ENCODE measurements at places on chromosomes 4 and X.

- no peak for DNase-seq
Observed at GRCh38 chr4:118313098-118313497, 39.7 kb downstream of the PRSS12 start.

DNA sequence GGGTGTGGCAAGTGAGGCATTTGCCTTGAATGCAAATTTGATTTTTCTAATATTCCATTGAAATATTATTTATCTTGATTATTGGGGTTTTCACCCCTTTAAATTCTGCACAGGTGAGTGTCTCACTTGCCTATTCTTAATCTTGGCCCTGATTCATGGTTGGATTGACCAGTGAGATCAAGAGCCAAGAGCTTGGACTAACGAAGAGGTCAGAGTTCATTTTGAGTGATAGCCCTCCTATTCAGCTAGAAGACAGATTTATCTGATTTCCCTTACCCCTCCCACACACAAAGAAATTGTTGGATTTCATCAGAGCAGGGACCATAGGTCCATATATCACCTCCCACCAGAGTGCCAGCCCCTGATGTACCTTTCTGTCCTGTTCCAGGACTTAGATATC, 11.6 kb upstream of the ACOT9 start:
- DNase-seq, result no peak

GRCh38 chr4:30330894-30331652, 389.1 kb upstream of the PCDH7 start:
- no peak for DNase-seq

DNA sequence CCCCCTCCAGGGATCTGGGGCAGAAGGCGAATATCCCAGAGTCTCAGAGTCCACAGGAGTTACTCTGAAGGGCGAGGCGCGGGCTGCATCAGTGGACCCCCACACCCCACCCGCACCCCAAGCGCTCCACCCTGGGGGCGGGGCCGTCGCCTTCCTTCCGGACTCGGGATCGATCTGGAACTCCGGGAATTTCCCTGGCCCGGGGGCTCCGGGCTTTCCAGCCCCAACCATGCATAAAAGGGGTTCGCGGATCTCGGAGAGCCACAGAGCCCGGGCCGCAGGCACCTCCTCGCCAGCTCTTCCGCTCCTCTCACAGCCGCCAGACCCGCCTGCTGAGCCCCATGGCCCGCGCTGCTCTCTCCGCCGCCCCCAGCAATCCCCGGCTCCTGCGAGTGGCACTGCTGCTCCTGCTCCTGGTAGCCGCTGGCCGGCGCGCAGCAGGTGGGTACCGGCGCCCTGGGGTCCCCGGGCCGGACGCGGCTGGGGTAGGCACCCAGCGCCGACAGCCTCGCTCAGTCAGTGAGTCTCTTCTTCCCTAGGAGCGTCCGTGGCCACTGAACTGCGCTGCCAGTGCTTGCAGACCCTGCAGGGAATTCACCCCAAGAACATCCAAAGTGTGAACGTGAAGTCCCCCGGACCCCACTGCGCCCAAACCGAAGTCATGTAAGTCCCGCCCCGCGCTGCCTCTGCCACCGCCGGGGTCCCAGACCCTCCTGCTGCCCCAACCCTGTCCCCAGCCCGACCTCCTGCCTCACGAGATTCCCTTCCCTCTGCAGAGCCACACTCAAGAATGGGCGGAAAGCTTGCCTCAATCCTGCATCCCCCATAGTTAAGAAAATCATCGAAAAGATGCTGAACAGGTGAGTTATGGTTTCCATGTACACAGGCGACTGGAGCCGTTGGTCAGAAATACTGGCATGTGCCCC, at the start of gene CXCL1:
TSS of gene CXCL1 (plus strand) at position 264 of the 926 bp plus-strand sequence. CDS start at position 342, 78 bp downstream.
- DNase-seq, result no peak

DNA sequence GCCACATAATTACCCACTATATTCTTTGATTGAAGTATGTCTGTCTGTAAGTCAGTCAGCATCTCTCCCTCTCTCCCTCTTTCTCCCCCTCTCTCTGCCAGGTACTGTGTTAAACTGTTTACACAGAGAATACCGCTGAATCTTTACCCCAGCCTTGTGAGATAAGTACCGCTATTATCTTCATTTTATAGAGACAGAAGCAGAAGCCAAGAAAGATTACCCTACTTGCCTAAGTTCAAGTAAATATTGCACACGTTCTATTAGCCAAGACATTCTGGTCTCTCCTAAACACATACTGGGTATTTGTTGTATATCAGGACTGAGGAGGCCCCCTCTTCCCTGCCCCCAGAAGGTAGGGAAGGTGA, 695 bp upstream of the GPR101 start:
- no peak for DNase-seq

- no peak for DNase-seq
Observed at GRCh38 chrX:150696331-150696730, 3.1 kb downstream of the MTMR1 start.

DNA sequence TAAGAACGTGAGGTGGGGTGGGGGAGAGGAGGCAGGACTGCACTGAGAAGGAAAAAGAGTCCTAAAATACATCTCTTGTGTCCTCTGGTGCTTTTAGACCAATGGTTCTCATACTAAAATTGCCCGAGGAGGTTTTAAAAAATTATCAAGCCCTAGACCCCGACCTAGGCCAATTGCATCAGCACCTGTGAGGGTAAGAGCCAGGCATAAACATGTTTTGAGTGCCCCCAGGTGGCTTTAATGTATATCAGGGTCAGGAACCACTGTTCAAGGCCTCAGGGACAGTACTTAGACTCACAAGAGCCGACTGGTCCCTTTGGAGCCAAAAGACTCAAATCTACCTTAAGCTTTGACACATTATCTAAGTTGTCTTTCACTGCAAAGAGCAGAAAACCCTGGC, 37.5 kb upstream of the TMEM150C start:
- DNase-seq, result no peak

- DNase-seq, result no peak
Observed at GRCh38 chr4:100366213-100366612, 151.6 kb downstream of the EMCN start.

DNA sequence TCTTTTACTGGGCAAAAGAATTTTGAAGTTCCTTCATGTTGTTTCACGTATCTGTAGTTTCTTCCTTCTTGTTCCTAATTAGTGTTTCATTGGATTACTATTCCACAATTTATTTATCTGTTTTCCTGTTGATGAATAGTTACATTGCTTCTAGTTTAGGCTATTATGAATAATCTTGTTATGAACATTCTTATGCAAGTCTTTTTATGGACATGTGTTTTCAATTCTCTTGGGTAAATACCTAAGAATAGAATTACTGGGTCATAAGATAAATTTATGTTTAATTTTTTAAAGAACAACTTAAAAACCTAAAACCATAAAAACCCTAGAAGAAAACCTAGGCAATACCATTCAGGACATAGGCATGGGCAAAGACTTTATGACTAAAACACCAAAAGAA, 70.9 kb upstream of the RXFP1 start:
- DNase-seq, result no peak

GRCh38 chr4:73919691-73920090, 50.5 kb downstream of the CXCL1 start:
- DNase-seq, result no peak

- DNase-seq, result peak; percentile 29
Observed at GRCh38 chr4:8403173-8403753, 37.3 kb downstream of the ACOX3 start.

DNA sequence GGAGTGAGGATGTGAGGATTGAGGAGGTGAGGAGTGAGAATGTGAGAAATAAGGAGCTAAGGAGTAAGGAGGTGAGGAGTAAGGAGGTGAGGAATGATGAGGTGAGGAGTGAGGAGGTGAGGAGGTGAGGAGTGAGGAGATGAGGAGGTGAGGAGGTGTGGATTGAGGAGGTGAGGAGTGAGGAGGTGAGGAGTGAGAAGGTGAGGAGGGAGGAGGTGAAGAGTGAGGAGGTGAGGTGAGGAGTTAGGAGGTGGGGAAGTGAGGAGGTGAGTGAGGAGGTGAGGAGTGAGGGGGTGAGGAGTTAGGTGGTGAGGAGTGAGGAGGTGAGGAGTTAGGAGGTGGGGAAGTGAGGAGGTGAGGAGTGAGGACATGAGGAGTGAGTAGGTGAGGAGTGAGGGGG, 74.8 kb upstream of the MXD4 start:
- DNase-seq, result no peak

- DNase-seq, result no peak
Observed at GRCh38 chrX:69815063-69815462, 199.2 kb downstream of the EDA start.

DNA sequence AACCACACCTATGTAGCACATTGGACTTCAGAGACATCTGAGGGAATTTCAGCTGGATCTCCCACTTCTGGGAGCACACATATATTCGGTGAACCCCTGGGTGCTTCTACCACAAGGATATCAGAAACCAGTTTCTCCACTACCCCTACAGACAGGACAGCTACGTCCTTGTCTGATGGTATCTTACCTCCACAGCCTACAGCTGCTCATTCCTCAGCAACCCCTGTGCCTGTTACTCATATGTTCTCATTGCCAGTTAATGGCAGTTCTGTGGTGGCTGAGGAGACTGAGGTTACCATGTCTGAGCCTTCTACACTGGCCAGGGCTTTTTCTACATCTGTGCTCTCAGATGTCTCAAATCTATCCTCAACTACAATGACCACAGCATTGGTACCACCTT, 45.7 kb downstream of the ADGRG4 start:
- no peak for DNase-seq

DNA sequence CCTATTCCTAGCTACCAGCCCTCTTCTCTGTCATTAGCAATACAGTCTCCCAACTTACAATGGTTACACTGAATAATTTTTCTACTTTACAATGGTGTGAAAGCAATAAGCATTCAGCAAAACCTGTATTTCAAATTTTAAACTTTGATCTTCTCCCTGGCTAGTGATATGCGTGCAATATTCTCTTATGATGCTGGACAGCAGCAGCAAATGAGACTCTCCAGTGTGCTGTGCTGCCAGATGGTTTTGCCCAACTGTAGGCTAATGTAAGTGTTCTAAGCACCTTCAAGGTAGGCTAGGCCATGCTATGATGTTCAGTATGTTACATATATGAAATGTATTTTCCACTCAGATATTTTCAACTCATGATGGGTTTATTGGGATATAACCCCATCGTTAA, 5.9 kb upstream of the GAR1 start:
- DNase-seq, result no peak

DNA sequence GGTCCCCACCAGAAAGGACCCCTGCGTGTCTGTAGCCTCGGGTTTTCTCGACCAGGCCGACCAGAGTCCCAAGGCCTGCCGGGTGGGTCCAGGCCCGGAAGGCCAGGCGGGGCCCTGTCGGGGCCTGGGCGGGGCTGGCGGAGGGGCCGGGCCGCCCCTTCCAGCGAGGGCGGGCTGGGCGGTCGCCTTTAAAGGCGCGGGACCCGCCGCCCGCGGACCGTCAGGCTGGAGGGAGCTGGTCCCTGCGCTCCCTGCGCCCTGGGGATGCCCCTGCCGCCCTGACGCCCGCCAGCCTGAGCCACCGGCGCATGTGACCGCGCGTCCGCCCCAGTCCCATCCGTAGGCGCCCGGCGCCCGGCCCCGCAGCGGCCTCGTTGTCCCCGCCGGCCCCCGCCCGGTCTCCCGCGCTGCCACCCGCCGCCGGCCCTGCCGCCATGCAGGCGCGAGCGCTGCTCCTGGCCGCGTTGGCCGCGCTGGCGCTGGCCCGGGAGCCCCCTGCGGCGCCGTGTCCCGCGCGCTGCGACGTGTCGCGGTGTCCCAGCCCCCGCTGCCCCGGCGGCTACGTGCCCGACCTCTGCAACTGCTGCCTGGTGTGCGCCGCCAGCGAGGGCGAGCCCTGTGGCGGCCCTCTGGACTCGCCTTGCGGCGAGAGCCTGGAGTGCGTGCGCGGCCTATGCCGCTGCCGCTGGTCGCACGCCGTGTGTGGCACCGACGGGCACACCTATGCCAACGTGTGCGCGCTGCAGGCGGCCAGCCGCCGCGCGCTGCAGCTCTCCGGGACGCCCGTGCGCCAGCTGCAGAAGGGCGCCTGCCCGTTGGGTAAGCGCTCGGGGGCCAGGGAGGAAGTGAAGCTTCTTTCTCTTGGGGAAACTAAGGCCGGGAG, at the start of gene HTRA3:
TSS of gene HTRA3 (plus strand) at position 220 of the 883 bp plus-strand sequence. CDS start at position 435, 215 bp downstream.
- DNase-seq, result no peak

All from CD4-positive, alpha-beta T cell treated with Interleukin-6 at 100 ng/mL for 8 hours (primary cell).